ENCODE measurements at places on chromosomes 13 and 19.

DNA sequence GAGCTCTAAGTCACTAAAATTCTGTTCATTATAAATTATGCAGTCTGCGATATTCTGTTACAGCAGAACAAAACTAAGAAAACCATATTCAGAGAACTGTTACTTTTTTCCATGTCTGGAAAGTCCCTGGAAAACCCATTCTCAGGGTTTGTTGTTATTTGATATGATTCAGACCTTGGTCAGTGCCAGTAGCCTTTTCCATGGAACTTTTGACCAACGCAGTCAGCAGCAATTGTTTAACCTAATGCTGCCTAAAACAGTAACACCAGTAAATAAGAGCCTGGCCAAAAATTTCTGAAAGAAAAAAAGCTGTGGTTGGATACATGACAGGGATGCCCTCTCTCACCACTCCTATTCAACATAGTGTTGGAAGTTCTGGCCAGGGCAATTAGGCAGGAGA is 402.7 kb downstream of the TBC1D4 start:
- no peak for DNase-seq

- no peak for DNase-seq
These were observed 575.6 kb downstream of the DIAPH3 start for GRCh38 chr13:59587971-59588716.

DNA sequence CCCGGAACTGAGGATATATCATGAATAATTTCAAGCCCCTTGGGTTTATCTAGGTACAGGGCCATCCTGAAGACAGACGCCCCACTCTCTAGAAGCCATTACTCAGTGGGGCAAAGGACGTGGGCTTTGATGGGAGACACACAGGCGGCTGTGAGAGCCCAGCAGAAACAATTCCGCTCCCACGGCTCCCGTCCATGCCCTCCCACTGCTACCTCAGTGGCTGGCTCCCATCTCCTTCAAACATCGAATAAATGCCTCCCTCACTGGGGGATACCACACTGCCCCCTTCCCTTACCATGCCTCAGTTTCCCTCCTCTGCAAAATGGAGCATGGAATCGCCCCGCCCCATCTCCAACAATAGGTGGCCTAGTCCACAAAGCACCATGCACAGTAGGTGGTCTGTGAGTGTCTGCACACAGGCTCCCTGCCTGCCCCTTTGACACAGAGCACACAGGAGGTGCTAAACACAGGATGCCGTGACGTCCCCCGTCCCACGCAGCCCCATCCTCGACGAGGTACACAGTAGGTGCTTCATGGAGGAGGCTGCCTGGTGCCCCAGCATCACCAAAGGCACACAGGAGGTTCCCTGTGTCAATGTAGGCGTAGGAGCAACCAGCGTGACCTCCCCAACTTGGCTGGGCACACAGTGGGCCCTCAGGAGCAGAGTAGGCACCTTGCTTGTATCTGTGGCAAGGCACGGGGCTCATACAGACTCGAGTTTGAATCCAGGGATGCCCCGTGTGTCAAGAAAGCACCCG is 46.0 kb downstream of the PTPRS start:
- DNase-seq: no peak

DNA sequence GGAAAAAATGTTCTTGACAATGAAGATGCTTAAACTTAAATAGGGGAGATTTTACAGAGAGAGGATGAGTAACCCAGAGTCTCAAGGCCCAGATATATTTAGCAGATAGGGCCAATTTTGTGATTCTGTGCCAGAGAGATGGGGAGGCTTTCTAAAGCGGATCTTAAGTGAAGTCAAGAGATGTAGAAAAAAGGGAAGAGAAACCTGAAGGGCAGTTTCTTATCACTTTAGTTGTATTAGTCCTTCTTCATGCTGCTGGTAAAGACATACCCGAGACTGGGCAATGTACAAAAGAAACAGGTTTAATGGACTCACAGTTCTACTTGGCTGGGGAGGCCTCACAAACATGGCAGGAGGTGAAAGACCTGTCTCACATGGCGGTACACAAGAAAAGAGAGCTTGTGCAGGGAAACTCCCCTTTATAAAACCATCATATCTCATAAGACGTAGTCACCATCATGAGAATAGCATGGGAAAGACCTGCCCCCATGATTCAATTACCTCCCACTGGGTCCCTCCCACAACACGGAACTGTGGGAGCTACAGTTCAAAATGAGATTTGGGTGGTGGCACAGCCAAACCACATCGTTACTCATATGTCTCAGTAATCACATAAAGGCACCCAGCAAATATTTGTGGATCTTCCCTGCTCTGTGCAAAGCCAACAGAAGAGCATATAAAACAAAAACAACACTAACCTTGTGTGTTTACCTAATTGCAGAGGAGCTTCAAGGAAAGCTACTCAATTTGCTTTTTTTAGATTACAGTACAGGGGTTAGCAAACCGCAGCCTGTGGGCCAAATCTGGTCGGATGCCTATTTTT is 102.6 kb upstream of the MYCBP2 start:
- DNase-seq: no peak

GRCh38 chr19:377801-378581 is 31.0 kb downstream of the C2CD4C start:
- DNase-seq: no peak

DNA sequence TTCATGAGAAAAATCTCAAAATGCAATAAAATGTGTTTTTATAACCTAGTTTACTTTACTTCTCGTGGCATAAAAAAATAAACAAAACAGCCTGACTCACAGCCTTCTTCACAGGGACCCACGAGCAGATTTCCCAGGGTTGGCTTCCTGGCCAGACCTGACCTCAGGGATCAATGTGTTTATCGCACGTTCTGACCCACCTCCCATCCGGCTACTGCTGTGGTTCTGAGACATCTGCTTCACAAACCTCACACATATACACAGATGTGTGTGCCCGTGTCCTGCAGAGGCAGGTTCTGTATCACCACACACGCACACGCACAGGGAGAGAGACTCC is 118.3 kb downstream of the COL4A2 start:
- DNase-seq: no peak

GRCh38 chr19:28406966-28407365 is 806.0 kb downstream of the UQCRFS1 start:
- no peak for DNase-seq

Data from stimulated activated naive CD4-positive, alpha-beta T cell (primary cell).